ENCODE measurements at places on chromosomes 2 and 18.

DNA sequence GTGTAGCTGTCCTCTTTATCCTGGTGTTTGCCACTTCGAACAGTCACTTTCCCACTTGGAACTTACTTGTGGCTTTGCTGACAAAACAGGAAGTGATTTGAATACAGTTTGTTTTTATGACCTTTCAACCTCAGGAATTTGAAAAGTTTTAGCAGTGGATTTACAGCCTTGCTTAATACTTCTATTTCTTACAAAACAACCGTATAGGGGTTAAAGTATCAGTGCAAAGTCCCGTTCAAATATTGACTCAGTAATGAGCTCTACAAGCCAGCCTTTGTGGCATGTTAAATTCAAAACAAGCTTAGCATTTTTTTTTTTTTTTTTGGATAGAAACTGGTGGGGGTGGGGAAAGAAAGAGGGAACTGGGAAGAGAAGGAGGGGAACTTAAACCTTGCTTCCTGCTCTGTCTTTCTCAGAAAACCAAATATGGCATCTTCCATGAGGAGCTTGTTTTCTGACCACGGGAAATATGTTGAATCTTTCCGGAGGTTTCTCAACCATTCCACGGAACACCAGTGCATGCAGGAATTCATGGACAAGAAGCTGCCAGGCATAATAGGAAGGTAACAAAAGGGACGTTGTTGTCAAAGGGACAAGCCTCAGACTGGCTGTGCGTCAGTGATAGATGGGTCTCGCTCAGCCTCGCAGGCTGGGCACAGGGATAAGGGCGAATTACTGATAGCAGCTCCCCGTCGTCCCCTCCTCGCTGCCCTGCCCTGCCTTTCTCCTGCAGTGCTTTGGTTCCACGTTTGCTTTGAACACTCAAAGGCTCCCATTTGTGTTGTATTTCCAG lies at the start of gene HNMT:
HNMT (plus strand) TSS at position 408 of the 793 bp plus-strand sequence; CDS start at position 427, 19 bp downstream.
- ATAC-seq, result no peak

GRCh38 chr2:241906826-241907570 lies 37.5 kb downstream of the RTP5 start:
- no peak for ATAC-seq

DNA sequence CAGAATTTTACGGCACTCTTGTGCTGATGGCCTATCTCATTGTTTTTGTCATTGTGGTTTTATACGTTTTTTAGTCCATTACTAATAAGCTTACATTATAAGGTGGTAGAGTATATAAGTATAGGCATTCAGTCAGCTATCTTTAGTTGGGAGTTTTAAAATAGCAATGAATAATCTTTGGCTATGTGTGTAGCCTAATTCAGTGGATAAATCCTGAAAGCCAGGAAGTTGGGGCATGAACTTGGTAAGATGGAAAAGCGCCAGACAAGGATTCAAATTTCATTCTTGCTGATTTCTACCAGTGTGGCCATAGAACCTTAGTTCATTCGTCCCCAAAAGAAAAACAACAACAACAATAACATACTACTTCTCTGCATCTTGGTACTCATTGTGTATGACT lies 31.2 kb downstream of the EPC2 start:
- no peak for ATAC-seq

DNA sequence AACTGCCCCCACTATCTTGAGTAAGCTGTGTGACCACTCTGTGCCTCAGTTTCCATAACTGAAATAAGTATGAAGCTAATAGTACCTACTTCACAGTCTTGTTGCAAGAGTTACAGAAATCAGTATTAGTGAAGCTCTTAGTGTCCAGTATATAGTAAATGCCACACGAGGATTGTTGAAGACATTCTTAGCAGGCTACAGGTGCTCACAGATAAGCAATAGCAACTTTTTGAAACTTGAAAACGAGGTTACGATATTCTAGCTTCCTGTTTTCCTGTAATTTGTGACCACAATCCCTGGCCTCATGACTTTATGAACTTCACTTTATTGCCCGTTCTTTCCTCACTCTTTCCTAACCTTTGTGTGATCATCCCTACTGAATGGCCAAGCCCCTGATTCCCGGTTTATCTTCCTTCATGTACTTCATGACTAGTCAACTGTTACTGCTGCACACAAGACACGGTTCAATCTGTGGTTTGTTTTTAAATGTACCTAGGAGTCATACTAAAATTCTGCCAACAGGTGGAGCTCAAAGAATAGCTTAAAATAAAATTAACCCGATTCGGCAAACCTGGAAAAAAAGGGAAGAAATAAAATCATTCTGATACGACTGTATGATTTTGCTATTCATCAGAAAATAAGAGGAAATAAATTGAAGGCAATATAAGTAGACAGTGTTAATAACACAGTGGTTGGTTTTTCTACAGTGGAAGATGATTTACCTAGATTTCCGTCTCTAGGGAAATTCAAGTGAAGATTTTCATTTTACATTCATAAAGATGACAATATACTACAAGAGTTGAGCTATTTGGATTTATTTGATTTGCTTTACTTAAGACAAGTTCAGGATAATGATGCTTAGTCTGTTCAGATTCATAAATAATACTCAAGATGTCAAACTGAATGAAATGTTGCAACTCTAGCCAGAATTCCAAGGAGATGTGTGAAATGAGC lies 38.1 kb upstream of the STAT1 start:
- peak; percentile 65 for ATAC-seq

DNA sequence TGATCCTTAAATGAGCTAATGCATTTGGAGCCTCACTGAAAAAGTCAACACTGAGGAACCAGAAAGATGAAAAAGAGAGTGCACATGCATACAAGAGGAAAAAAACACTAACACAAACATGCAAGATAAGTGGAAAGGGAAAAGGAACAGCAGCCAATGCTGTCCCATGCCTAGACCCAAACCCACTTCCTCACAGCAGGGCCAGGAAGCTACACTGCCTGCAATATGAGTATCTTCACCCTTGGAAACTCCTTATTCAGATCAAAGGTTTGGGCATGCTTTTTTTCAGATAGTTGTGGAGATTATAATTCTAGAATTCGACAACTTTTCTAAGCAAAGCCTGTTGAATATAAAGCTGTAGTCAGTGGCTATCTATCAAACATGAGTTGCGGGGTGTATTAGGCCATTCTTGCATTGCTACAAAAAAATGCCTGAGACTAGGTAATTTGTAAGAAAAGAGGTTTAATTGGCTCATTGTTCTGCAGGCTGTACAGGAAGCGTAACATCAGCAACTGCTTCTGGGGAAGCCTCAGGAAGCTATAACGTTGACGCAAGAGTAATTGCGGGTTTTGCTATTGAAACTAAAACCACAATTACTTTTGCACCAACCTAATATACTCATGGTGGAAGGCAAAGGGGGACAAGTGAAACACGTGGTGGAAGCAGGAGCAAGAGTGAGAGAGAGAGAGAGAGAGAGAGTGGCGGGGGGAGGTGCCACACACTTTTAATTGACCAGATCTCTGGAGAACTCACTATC lies 138.2 kb downstream of the MBD2 start:
- ATAC-seq, result peak; percentile 48

DNA sequence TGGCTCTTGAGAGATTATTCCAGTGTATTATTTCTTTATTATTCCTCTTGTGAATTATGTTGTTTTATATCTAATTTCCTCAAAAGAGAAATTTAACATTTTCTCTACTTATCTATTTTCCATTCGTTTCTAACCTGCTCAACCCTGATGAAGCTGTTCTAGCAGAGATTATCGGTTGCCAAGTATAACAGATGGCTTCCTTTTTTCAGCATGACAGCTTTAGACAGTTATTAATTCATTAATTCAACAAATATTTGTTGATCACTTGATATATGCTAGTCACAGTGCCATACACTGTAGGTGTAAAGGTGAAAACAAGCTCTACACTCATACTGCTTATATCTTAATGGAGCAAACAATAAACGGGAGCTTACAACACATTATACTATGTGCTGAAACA lies 137.9 kb upstream of the UBE2E3 start:
- no peak for ATAC-seq

GRCh38 chr18:4797002-4797685 lies 342.0 kb upstream of the DLGAP1 start:
- no peak for ATAC-seq

GRCh38 chr2:23037596-23037995 lies 347.4 kb upstream of the KLHL29 start:
- no peak for ATAC-seq

GRCh38 chr2:39919511-39920306 lies 140.7 kb upstream of the THUMPD2 start:
- ATAC-seq, result peak; percentile 21

GRCh38 chr2:23939987-23940717 lies at the start of gene UBXN2A:
TSS of gene UBXN2A (plus strand) at chr2:23940463. CDS start at chr2:23958315, 17,852 bp downstream.
- ATAC-seq, result peak; percentile 90

GRCh38 chr2:67289271-67289670 lies 107.9 kb upstream of the ETAA1 start:
- ATAC-seq, result no peak

GRCh38 chr2:70161069-70161534 lies 29.7 kb downstream of the C2orf42 start:
- no peak for ATAC-seq

GRCh38 chr2:217048730-217049129 lies 188.9 kb upstream of the TNP1 start:
- no peak for ATAC-seq

DNA sequence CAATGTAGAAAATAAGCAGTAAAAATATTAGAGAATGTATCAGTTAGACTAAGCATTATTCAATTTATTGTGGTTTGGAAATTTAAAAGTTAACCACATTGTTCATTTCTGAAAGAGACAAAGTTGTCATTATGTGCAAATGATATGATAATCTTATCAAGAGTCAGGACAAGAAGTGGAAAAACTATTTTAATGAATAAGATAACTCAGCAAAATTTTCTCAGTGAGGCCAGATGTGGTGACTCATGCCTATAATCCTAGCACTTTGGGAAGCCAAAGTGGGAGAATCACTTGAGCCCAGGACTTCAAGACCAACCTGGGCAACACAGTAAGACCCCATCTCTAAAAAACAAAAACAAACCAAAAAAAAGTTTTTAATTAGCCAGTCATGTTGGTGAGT lies 39.5 kb upstream of the CERS6 start:
- no peak for ATAC-seq

- ATAC-seq, result no peak
Observed at GRCh38 chr2:17171446-17172049, 346.7 kb downstream of the RAD51AP2 start.

- peak; percentile 55 for ATAC-seq
Observed at GRCh38 chr2:190718652-190719526, 70.0 kb downstream of the NAB1 start.

DNA sequence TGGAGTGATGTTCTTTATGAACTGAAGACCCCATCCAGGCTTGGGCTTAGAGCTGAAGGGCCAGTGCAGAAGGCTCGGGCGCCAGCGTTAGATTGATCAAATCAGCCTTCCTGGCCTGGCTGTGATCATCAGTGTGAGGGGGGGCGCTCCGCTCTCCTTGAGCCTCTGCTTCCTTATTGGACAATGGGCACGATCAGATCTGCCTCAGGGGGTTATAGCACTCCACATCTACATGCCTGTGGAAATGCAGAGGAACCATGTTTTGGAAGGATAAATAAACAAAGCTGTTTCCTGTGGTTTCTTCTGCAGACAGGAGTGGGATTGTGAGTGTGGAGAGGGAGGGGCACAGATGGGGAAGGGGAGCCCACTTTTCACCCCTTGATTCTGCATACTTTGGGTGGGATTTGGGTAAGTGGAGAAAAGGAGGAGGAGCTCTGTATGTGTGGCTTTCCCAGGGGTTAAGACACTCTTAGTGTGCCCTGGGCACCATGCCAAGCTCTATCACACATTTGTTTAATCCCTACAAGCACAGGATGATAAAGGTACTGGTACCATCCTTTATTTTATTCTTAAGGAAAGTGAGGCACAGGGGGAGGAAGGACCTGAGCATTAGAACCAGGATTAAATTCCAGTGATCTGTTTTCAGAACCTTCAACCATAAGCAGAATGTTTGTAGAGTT lies 150.5 kb downstream of the EN1 start:
- no peak for ATAC-seq

DNA sequence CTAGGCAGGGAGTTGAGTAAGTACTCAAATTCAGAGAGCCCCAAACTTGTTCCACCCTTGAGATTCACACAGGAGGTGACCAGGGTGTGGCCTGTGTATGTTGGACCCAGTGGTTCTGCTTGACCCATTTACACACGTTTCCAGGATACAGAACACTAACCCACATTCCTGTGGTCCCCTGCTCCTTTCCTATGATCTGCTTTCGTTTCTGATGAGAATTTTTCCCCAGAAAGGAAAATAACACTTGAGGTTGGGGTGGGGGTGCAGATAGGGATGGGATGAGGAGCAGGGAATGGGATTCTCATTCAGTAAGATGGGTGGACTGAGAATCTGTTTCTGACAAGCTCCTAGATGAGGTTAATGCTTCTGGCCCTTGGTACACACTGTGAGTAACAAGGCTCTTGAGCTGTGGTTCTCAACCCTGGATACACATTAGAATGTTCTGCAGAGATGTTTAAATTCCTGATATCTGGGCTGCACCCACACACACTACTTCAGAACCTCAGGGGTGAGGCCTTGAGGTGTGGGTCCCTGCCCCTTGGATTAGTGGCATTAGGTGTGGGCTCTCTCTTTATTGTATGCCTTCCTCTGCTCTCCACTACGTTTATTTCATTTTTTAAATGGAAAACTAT lies 58.4 kb downstream of the TPGS2 start:
- ATAC-seq, result no peak

DNA sequence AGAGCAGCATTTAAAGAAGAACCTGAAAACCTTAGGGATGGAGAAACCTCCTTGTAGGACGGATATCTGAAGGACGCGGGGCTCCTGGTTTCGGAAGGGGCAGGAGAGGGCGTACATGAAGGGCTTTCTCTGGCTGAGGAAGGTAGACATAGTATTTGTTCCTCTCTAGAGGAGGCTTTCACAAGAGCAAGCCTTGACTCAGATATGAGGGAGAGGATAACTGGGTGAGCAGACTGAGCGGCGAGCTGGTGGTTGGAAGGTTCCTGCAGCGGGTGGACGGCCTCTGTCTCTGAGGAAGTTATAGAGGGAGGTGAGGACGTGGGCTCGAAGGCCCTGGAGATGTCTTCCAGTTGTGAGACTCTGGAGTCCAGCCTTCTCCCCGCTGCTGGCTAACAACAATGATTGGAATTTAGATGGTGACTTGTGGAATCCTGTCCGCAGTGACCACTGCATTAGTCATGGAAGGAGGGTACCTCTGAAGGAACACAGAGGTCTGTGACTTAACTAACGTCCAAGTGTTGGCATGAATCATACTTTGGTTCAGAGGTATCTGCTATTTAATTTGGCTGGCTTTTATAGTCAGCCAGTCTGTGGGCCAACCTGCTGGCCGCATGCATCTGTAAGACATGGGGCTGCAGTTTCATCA lies 80.9 kb downstream of the ASAP2 start:
- ATAC-seq, result no peak

GRCh38 chr2:10191554-10191953 lies 69.0 kb downstream of the RRM2 start:
- ATAC-seq, result no peak

DNA sequence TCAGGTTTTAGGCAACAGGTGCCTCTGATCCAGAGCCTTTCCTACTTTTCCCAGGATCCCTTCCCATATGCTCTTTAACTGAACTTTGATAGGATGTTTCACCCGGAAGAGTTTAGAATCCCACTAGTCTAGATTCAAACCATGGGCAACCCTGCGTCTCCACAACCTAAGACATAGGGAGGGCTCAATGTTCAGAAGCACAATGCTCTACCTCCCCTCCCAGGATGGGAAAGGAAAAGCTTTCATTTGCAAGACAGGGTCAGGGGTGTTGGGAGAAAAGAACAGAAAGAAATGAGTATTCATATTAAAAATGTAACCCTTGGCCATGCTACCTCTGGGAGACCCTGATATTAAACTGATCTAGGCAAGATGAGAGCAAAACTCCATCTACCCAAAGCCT lies 230.4 kb downstream of the MREG start:
- ATAC-seq, result no peak

- no peak for ATAC-seq
Observed at GRCh38 chr2:127121776-127122176, 14.8 kb upstream of the BIN1 start.

GRCh38 chr2:203261326-203262159 lies 22.7 kb downstream of the CYP20A1 start:
- no peak for ATAC-seq

Measured in activated CD4-positive, CD25-positive, alpha-beta regulatory T cell treated with anti-CD3 and anti-CD28 coated beads, Interleukin-2, amount 50 U/mL, for 24 hours (primary cell).